ENCODE measurements at places on chromosomes 6 and 20. TPM values are rescaled to one million over a fixed set of nuclear protein-coding genes. Genes with fewer than 3 reads are reported as not detected.

The ANKRD6 gene
- 3.9 TPM for total RNA-seq

The FRK gene
- total RNA-seq: 0.09 TPM

The TCF15 gene
- not detected for total RNA-seq

The RUNX2 gene
- 8.3 TPM for total RNA-seq

The PRR18 gene
- not detected for total RNA-seq

The SIRPB1 gene
- total RNA-seq: 2.1 TPM

The CASS4 gene
- total RNA-seq: 0.14 TPM

The DTNBP1 gene
- total RNA-seq: 7.5 TPM

The HLA-DQB1 gene
- not detected for total RNA-seq

The CLPSL1 gene
- total RNA-seq: not detected

The PAK5 gene
- not detected for total RNA-seq

The SLC22A2 gene
- 0.23 TPM for total RNA-seq

The ROS1 gene
- 0.30 TPM for total RNA-seq

The TSBP1 gene
- not detected for total RNA-seq

The RIPPLY2 gene
- not detected for total RNA-seq

The SLC2A10 gene
- 64.5 TPM for total RNA-seq

The TBXT gene
- not detected for total RNA-seq

The BHLHE23 gene
- total RNA-seq: not detected

The LRFN2 gene
- total RNA-seq: not detected

The HFE gene
- total RNA-seq: 24.6 TPM

The MEP1A gene
- not detected for total RNA-seq

The MLN gene
- total RNA-seq: not detected

The OR2B6 gene
- not detected for total RNA-seq

The OPN5 gene
- not detected for total RNA-seq

The ZSCAN16 gene
- total RNA-seq: 1.4 TPM

The RWDD2A gene
- total RNA-seq: 5.2 TPM

The CST4 gene
- not detected for total RNA-seq

The CST2 gene
- not detected for total RNA-seq

The ME1 gene
- total RNA-seq: 48.9 TPM

The SEMG1 gene
- total RNA-seq: not detected

The LRRC73 gene
- total RNA-seq: 0.30 TPM

The LY6G6C gene
- not detected for total RNA-seq

The HRH3 gene
- not detected for total RNA-seq

The GNMT gene
- not detected for total RNA-seq

The ZBP1 gene
- total RNA-seq: not detected
